ENCODE measurements at places on chromosomes 5 and 9.

DNA sequence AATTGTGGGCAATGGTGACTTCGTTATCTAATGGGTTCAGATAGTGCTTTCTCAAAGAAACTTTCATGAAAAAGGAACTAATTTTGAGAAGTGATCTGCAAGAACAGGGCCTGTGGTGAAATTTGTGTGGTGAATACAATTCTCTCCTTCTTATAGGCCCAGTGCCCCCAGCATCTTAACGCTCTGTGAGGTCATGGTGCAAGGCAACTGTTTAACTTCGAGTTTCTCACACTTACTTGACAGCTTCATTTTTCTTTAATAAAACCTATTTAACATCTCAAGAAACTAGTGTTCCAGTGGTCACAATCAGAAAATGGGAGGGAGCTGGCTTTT lies 69.2 kb downstream of the FAM114A2 start:
- no peak for DNase-seq

GRCh38 chr5:57302643-57303042 lies 128.8 kb downstream of the GPBP1 start:
- DNase-seq, result no peak

GRCh38 chr9:89277043-89277442 lies 34.0 kb upstream of the CKS2 start:
- no peak for DNase-seq

GRCh38 chr9:95193067-95193466 lies 124.4 kb downstream of the FANCC start:
- DNase-seq, result no peak

DNA sequence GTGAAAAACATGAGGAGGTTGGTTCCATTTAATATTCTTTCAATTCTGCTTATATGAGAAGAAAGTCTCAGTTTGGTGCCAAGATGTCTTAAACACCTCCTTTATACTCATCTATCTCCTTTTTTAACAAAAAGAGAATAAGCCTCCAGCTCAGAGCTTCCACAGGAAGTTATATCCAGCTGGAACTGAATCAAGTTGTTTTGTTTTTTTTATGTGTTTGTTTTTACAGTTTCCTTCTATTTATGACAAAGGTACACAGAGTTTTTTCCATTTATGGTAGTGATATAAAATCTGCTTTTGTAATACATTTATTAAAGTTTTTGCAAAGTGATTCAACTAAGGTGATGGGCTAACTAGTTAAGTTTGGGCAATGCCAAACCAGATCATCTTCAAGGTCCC lies 10.4 kb downstream of the SPARC start:
- DNase-seq, result no peak

DNA sequence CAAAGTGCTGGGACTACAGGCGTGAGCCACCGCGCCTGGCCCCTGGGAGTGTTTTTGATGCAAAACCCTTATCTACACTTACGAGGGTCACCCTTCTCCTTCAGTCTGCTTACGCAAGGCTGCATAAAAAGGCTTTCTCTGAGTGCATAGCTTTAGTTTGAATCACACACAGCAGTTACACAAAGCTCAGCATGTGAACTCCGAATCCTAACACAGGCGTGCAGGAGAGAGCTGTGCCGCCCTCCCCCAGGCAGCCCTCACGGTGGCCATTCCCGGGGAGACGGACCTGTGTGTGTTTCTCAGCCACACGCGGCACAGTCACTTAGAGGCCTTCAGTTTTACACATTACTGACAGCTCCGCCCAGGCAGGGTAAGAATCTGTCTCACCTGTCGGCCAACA lies 26.7 kb downstream of the EXD3 start:
- DNase-seq, result no peak

GRCh38 chr9:111036429-111036789 lies 1.9 kb downstream of the LPAR1 start:
- DNase-seq, result no peak

DNA sequence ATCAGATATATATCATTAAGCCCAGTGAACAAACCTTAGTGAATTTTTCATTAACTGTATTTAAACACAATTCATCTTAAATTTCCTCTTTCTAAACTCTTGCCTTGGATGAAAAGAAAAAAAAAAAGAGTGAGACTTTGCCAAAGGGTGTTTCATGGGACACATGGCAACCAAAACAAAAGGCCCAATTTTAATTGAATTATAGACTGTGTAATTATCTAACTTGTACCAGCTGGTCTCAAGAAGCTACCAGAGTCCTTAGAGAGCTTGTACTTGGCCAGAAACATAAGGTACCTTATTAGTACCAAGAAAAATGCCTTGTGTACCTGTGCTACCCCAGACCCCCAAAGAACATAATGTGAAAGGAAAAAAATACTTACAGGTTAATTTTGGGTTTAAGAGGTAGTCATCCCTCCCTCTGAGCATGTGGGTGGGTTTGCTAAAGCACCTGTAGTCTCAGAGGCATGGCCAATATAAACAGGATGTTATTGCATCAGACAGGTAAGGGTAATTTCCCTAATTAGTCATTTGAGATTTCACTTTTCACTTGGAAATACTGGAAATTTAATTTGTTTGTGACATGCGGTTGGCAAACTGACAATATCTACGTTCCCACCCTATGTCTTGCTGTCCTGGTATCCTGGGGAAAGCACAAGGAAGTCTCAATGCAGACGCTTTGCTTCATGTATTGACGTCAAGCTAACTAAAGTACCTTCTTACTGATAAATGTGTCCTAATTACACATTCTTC lies 90.1 kb downstream of the SNCAIP start:
- no peak for DNase-seq

DNA sequence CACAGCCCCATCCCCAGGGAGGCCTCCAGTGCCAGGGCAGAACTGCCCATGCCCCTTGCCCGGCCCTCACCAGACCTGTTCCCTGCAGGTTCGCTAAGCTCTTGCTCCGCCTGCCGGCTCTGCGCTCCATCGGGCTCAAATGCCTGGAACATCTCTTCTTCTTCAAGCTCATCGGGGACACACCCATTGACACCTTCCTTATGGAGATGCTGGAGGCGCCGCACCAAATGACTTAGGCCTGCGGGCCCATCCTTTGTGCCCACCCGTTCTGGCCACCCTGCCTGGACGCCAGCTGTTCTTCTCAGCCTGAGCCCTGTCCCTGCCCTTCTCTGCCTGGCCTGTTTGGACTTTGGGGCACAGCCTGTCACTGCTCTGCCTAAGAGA lies 110.1 kb downstream of the RXRA start:
- no peak for DNase-seq

Measured in stimulated activated CD4-positive, alpha-beta T cell treated with anti-CD3 and anti-CD28 coated beads, Interleukin-1b, Interleukin-23, amount 100 ng/mL, for 4 hours (primary cell).